Stimulated activated CD8-positive, alpha-beta memory T cell treated with anti-CD3 and anti-CD28 coated beads, Interleukin-7, amount 100 ng/mL, for 1 hour (primary cell): ENCODE measurements at places on chromosomes 3 and 15.

GRCh38 chr3:178705925-178706324 lies 169.7 kb downstream of the KCNMB2 start:
- no peak for DNase-seq

DNA sequence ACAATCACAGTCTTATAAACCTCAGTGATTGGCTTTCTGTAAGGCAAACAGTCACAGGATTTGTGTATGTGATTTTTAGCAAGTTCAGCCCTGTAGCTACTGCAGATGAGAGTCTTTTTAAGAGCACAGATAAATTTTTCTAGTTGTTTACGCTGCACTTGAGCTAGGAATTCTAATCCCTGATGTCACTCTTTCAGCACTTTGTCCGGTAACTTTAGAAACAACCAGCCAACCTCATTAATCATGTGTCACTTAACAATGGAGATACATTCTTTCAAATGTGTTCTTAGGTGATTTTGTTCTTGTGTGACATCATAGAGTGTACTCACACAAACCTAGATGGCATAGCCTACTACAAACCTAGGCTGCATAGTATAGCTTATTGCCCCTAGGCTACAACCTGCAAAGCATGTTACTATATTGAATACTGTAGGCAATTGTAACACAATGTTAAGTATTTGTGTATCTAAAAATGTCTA lies 36.8 kb upstream of the GOLGA6L2 start:
- DNase-seq, result no peak

DNA sequence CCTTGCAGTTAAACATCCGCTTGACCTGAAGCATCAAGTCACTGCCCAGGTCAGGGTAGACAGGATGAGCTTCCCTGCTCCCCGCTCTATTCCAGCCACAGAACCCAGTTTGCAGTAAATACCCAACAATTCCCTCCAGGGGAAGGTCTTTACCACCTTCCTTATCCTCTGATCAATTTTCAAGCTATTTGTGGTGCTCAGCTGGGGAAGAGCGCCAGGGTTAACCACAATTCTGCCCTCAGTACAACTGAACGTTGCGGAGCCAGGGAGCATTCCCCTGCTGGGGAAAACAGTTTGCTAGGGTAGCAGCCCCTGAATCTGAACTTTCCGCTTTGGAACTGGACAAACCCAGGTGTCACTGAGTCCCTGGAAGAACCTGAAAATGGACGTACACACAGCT lies 28.5 kb downstream of the RBPMS2 start:
- DNase-seq, result no peak

- no peak for DNase-seq
Measured at GRCh38 chr15:63070681-63071129, 28.2 kb downstream of the TPM1 start.

DNA sequence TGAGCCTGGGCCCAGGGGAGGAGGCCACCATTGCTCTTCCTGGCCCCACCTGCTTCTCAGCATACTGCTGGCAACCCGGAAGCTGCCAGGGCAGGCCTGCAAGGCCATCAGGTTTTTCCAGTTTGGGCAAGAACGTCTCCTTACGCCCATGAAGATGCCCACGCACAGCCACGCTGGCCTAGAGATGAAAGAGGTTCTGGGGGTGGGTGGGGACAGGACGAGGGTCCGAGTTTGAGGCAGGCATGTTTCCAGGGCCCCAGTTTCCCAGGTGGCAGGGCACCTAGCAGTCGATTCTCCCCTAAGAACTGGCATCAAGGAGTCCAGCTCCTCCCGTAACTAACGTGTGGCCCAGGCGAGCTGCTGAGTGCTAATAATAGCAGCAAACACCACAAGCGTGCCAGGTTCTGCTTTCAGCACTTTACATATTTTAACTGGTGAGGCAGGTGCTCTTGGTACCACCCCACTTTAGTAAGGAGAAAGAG lies 45.8 kb downstream of the ZNF710 start:
- no peak for DNase-seq
